ENCODE measurements at places on chromosomes 6 and 20.

DNA sequence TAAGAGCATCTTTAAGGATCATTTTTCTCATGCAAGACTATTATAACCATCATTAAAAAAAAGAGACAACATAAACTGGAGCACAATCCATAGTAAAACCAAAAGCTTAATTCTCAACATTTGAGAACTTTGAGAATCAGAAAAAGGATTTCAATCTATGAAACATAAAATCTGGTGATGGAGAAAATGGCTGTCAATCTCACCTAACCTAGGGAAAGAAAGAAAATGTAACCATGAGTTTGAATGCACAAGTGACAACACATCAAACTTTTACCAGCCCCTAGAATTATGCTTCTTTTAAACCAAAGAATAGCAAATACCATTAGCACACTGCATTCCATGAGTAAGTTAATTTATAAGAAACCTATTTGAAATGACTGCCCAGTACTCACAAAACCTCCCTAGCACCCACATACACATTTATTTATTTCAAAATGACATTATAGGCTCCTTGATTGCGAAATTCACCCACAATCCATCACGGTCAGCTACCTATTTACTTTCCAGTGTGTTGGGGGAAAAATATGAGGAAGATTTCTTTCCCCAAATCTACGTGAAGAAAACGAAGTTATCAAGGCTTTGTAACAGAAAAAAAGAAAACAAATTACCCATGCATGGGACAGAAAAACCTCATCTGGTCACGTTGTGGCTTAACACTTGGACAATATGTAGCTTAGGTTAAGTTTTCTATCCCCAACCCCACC lies 828 bp downstream of the ASCC3 start:
- no peak for DNase-seq

DNA sequence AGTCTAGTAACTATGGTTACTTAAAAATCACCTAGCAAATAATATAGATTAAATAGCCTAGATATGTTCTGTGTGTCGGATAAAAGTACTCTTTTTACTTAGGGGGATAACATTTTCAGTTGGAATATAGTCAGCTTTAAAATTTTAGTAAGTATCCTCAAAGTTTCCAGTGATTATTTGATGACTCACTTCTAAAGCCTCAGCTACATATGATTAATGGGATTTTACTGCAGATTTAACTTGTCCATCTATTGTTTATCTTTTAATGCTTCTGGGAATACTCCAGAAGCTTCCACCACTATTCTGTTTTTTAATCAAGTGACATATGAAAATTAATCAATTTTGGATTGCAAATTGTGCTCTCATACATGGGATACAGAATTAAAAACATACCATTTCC lies 8.7 kb upstream of the TENT5A start:
- no peak for DNase-seq

DNA sequence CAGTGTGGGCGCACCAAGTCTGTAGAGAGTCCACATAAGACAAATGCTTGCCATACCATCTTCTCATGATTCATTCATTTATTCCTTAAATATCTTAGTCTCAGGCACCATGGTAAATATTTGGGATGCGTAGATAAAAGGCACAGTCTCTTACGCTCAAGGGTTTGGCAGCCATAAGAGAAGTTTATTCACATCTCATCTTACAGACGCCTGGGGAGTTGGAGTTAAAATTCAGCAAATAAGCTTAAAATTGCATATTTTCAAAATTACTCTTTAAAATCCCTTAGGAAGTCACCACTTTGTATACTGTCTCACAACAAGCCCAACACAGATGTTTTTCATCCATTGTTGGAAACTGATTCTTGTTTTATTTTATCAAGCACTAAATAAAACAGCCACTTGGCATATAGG lies 363.3 kb downstream of the KIF16B start:
- no peak for DNase-seq

GRCh38 chr6:100289285-100289684 lies 175.4 kb downstream of the SIM1 start:
- no peak for DNase-seq

DNA sequence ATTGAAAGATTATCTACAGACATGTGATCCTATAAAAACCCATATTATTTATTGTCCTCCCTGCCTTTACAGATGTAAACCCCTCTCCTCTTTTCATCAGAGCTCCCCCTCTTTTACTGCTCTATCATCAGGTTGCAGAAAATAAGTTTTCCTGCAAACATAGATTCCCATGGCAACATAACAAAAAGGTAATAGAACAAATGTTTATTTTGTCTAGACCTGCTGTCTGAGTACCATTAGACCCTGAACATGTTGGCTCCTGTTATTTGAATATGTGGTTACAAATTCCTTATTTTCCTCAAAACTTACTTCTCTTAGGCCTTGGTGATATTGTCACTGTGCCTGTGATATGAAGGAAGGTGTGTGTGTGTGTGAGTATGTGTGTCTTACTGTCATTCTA lies 11.5 kb downstream of the MAPK14 start:
- DNase-seq, result no peak

DNA sequence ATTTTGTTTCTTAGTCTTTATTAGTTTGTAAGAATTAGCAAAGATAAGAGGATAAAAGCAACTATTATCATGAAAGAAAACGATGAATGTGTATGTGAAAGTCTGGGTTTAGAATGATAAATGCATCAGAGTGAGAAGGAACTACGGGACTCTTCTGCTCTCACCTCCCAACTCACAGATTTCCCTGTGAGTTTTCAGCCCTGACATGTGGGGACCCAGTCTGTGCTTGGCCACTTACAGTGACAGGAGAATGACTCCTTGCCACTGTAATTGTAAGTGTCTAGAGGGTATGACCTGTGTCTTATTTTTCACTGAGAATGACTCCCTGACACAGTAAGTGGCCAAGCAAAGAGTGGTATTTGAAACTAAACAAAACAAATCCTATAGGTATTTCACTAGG lies 2.5 kb downstream of the HLA-DPA1 start:
- no peak for DNase-seq
